ENCODE measurements at places on chromosomes 3 and 15. TPM values are rescaled to one million over a fixed set of nuclear protein-coding genes. Genes with fewer than 3 reads are reported as not detected.

CCR9 gene
- total RNA-seq = not detected

DNA sequence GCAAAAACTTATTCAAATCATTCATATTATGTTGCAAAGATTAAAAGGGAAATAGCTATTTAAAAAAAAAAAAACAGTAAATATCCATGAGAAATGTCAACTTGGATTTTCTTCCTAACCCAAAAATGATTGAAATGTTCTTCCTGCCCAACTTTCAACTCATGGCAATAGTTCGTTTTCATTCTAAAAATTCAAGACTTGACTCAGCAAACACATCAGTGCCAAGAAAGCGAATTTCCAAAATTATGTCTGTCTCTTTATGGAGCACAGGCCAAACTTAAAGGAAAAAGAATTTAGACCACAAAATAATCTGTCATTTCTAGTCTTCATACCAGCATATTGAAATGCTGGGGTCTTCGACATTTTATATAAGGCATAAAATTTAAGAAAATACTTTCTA, 63.7 kb downstream of the MAGI1 start:
- H3K36me3 ChIP-seq = no peaks in the 10 kb centered on the region
- no peak overlapping the region for H3K27ac ChIP-seq
- H3K4me1 ChIP-seq = peaks cover 12% of the 10 kb centered on the region
- DNase-seq = no peak
- H3K4me3 ChIP-seq = no peak overlapping the region

FAM81A gene
- 1.3 TPM for total RNA-seq

ATP13A5 gene
- 2.0 TPM for total RNA-seq

GRCh38 chr3:217948-218347, 21.4 kb downstream of the CHL1 start:
- no peaks in the 10 kb centered on the region for H3K36me3 ChIP-seq
- no peak overlapping the region for H3K4me3 ChIP-seq
- H3K4me1 ChIP-seq = no peaks in the 10 kb centered on the region
- no peaks in the 10 kb centered on the region for H3K27me3 ChIP-seq

- no peak overlapping the region for H3K27ac ChIP-seq
- H3K4me3 ChIP-seq = no peak overlapping the region
- no peaks in the 10 kb centered on the region for H3K27me3 ChIP-seq
- no peak for DNase-seq
- H3K36me3 ChIP-seq = no peaks in the 10 kb centered on the region
Measured at GRCh38 chr15:98694161-98694560, 45.8 kb downstream of the IGF1R start.

DNA sequence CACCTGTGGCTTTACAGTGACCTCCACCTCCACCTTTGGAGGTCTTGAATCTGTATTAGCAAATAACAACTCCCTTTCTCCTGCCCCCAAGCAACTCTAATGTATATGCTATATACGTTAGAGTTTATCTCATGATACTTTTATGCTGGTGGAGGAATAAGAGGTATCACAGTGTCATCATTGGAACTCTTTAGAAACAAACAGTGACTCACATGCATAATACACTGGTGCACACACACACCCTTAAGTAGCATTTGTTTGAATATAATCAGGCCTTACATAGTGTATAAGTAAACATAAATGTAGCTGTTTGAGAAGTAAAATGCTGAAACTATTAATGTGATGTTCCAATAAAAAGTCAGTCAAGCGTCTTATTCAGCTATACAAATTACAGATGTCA, 280.2 kb upstream of the C2CD4B start:
- no peak for DNase-seq
- H3K36me3 ChIP-seq = no peaks in the 10 kb centered on the region
- no peaks in the 10 kb centered on the region for H3K4me1 ChIP-seq
- H3K27me3 ChIP-seq = no peaks in the 10 kb centered on the region
- no peak overlapping the region for H3K4me3 ChIP-seq
- no peak overlapping the region for H3K27ac ChIP-seq

DNA sequence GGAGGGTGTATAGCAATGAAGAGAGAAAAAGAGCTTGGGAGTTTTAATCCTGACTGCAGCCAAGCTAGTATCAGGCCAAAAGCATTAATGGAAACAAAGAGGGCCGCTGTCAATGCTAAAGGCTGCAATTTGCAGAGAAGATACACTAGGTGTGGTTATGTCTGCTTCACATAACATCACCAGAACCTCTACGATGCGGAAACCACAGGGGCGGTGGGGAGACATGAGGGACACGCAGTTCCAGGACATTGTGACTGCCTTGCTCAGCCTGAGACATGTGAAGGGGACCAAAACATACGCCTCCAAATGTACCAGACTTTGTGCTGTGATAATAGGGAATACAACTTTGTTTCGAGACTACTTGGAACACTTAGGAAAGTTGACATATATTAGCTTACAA, 88.4 kb downstream of the APBA2 start:
- no peaks in the 10 kb centered on the region for H3K4me1 ChIP-seq
- H3K27me3 ChIP-seq = no peaks in the 10 kb centered on the region
- H3K4me3 ChIP-seq = no peak overlapping the region
- H3K36me3 ChIP-seq = no peaks in the 10 kb centered on the region
- no peak overlapping the region for H3K27ac ChIP-seq

DNA sequence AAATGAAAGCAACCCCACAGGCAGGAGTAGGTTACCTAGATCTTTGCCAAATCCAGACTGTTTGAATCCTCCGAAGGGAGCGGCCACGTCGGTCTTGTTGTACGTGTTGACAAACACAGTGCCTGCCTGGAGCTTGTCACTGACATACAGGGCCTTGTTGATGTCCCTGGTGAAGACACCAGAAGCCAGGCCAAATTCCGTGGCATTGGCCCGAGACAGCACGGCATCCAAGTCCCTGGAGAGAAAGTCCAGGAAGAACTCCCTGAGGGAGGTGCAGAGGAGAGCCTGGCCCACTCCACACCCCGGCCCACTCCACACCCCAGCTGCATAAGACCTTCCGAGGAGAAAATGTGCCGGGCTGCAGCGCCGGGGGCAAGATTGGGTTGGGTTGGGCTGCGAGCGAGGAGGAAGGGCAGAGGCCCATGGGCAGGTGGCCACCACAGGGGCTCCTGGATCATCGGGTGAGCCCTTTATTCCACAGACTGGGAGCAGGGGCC, 21.8 kb upstream of the SLC41A3 start:
- no peak overlapping the region for H3K4me3 ChIP-seq
- no peaks in the 10 kb centered on the region for H3K4me1 ChIP-seq
- no peak for DNase-seq
- H3K27ac ChIP-seq = no peak overlapping the region
- H3K27me3 ChIP-seq = no peaks in the 10 kb centered on the region

DNA sequence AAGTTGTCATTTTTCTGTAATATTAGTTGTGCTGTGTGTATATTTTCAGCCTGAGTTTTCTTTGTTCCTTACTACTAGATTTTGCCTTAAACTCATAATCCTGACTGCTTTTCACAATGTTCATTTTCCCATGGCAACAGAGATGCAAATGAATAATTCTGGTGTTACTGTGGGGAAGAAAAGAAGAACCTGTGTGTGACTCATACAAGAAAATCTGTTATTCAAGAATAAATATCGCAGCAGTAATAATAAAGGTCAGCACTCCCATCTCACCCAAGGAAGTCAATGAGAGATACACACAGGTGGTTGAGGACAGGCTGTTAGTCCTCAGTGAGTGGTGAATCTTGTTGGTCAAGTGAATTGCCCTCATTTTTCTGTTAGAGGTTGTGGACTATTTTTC, 656.6 kb upstream of the NAALADL2 start:
- H3K27ac ChIP-seq = no peak overlapping the region
- no peak for DNase-seq
- H3K36me3 ChIP-seq = no peaks in the 10 kb centered on the region
- H3K27me3 ChIP-seq = no peaks in the 10 kb centered on the region
- H3K4me1 ChIP-seq = no peaks in the 10 kb centered on the region

GRCh38 chr3:57682284-57682683, 10.6 kb downstream of the DENND6A start:
- H3K36me3 ChIP-seq = no peaks in the 10 kb centered on the region
- H3K27me3 ChIP-seq = no peaks in the 10 kb centered on the region
- DNase-seq = no peak
- H3K27ac ChIP-seq = no peak overlapping the region
- no peak overlapping the region for H3K4me3 ChIP-seq

GRCh38 chr3:135014566-135014965, 219.5 kb downstream of the EPHB1 start:
- H3K4me1 ChIP-seq = no peaks in the 10 kb centered on the region
- H3K27ac ChIP-seq = no peak overlapping the region
- DNase-seq = no peak
- H3K4me3 ChIP-seq = no peak overlapping the region
- no peaks in the 10 kb centered on the region for H3K27me3 ChIP-seq

DNA sequence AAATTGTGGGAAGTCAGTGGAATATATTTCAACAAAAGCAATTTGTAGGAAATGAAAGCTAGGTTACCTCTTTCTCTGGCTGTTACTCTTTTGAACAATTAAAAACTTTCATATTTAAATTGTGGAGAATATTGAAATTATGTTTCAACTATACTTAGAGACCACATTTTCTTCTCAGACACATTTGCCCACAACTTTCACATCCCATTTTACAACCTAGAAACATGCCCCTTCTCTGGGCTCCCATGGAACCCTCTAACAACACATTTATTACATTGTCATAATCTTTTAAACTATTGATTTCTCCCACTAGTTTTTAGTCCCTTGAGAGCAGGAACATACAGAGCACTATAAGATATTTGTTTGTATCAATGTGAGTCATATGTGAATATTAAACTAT, 211.7 kb upstream of the TTC14 start:
- no peaks in the 10 kb centered on the region for H3K4me1 ChIP-seq
- no peak overlapping the region for H3K27ac ChIP-seq
- no peaks in the 10 kb centered on the region for H3K36me3 ChIP-seq
- H3K27me3 ChIP-seq = no peaks in the 10 kb centered on the region
- no peak overlapping the region for H3K4me3 ChIP-seq

GRCh38 chr3:98897701-98898100, 3.8 kb downstream of the DCBLD2 start:
- H3K4me3 ChIP-seq = no peak overlapping the region
- H3K36me3 ChIP-seq = no peaks in the 10 kb centered on the region
- H3K27me3 ChIP-seq = no peaks in the 10 kb centered on the region
- H3K4me1 ChIP-seq = peaks cover 11% of the 10 kb centered on the region

GRCh38 chr15:80970018-80970657, 19.5 kb downstream of the MESD start:
- H3K36me3 ChIP-seq = peaks cover 12% of the 10 kb centered on the region
- no peak overlapping the region for H3K4me3 ChIP-seq
- H3K27me3 ChIP-seq = no peaks in the 10 kb centered on the region
- DNase-seq = no peak
- H3K4me1 ChIP-seq = no peaks in the 10 kb centered on the region
- H3K27ac ChIP-seq = no peak overlapping the region

- no peak overlapping the region for H3K27ac ChIP-seq
- H3K4me3 ChIP-seq = no peak overlapping the region
- no peaks in the 10 kb centered on the region for H3K36me3 ChIP-seq
Measured at GRCh38 chr15:62896969-62897486, 145.5 kb upstream of the TPM1 start.

GRCh38 chr15:74808078-74808839, 4.4 kb upstream of the LMAN1L start:
- no peak overlapping the region for H3K27ac ChIP-seq
- H3K4me1 ChIP-seq = no peaks in the 10 kb centered on the region
- peaks cover 13% of the 10 kb centered on the region for H3K36me3 ChIP-seq
- peak; percentile 84 for DNase-seq
